ENCODE measurements at places on chromosomes 7 and 10.
A peak's percentile ranks its signal among the peaks of the same experiment; 100 is the strongest.

DNA sequence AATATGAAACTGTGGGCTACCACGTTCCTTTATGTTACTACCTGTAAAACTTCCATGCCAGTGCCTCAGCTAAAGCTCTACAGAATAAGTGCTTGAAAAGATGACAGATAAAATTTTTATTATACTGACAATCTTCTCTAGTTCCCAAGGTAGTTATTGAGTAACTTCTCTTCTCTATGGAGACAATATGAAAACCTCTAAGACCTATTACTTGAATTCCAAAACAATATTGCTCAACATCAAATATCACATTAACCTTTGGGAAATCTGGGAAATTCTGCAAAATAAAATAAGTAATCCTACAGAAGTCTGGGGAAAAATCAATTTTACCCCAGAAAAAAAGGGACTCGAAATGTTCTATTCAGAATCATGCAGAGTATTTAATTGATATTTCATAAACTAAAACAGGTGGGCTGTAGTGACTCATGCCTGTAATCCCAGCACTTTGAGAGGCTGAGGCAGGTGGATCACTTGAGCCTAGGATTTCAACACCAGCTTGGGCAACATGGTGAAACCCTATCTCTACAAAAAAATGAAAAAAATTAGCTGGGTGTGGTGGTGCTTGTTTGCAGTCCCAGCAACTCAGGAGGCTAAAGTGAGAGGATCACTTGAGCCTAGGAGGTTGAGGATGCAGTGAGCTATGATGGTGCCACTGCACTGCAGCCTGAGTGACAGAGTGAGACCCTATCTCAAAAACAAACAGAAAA, 23.8 kb upstream of the ANK3 start:
- no peak for DNase-seq

GRCh38 chr10:384538-385305, 249.5 kb downstream of the ZMYND11 start:
- DNase-seq: no peak

GRCh38 chr7:49639068-49639593, 134.3 kb upstream of the VWC2 start:
- DNase-seq: no peak

DNA sequence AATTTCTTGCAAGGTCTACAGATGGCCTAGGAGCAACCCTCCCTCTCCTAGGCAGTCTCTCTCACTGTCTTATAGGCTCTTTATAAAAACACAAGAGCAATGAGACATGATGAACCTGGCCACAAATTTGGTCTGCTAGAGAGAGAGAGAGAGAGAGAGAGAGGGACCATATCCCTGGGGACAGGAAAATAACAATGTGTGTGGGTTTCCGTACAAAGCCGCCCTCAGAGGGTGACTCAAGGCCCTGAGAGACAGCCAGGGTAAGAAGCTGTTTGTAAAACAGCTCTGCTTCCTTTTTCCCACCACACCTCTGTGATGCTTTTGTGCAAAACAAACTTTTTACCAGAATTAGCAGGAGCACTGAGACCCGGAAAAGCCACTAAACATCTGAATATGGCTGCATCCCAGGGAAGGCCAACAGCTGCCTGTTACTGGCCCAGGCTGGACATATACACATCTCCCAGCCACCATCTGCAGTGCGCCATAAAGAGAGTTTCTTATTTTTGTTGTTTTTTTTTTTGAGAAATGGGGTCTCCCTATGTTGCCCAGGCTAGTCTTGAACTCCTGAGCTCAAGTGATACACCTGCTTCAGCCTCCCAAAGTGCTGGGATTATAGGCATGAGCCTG, 18.4 kb downstream of the GIMAP5 start:
- DNase-seq: peak; percentile 57

DNA sequence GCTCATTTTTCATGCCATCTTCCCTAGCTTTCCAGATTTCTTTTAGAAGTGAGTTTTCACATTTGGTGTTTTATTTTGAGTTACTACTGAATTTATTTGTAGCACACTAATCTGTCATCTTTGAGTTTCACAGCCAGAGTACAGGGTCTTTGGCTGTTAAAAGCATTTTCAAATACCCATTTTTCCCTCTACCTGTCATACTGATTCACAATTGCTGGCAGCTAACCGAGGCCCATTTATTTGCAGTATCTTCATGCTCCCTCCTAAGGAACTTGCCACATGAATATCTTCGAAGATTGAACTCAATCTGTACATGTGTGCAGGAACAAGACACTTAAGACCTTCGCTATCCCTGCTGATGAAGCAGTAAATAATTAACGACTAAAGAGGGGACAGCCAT, 44.8 kb upstream of the DKK1 start:
- no peak for DNase-seq

- DNase-seq: no peak
Observed at GRCh38 chr10:30045961-30046360, 13.4 kb downstream of the JCAD start.

- DNase-seq: peak; percentile 80
Observed at GRCh38 chr7:1086588-1087464, 1.1 kb upstream of the GPER1 start.

DNA sequence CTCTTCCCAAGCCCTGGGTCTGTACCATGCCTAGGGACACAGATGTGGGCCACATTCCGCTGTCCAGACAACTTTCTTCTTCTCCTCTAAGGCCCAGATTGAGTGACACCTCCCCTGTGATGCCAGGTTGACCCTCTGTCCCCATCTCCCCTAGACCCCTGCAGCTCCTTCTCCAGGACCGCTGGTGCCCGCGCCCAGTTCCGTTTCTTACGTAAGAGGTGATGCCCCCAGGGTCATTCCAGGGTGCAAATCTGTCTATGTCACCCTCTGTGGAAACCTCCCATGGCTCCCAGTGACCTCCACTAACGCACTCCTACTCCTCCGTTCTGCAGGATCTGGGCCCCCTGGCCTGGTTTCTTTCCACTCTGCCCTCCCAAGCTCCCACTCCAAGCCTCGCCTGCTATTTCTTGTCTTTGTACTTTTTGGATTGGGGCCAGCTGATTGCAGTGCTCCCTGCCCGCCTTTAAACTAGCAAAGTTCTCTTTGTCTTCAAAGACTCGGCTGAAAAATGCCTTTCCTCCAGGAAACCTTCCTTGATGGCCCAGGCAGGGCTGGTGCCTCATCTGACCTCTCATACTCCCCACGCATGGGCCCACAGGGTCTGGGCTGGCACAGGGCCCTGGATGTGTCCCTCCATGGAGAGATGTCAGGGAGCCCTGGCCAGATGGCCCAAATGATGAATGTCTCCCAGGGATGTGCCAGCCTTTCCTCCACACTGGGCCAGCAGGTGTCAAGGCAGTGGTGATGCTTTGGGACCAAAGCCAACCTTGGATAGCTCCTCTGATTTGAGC, 21.3 kb upstream of the ELN start:
- DNase-seq: no peak

DNA sequence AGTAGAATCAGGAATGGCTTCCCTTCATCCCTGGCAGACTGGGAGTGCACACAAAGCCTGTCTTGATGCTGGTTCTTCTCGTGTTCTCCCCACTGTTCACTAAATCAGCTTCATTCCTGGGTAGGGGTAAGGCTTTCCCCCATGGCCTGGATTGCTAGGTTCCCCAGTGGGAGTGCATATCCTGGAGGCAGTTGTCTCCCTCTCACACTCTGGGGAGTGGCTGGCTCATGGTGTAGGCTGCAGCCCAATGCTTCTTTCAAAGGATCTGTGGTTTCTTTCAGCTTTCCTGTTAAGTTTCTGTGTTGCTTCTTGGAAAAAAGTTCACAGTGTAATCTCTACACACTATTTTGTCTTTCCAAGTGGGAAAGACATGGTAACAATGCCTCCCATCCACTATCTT, 32.6 kb upstream of the ARMC3 start:
- DNase-seq: no peak

DNA sequence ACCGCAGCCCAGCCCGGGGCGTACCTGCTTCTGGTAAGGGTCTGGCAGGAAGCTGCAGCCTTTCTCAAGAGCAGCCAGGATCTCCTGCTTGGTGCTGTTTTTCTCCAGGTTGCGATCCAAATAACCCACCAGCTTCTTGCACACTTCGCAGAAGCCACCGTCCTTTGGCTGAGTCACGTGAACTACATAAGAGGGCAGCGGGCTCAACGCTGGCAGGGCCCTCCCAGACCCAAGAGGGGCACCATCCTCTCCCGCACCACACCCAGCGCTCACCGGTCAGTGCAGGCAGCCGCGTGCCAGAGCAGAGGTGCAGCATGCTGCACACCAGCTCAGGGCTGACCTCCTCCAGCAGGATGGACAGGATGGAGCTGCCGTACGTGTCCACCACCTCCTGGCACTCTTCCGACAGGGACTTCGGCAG, 31.6 kb downstream of the PSAP start:
- DNase-seq: no peak

GRCh38 chr7:120586571-120586970, 271.4 kb downstream of the TSPAN12 start:
- DNase-seq: peak; percentile 45

GRCh38 chr7:135825406-135825805, 76.8 kb upstream of the FAM180A start:
- DNase-seq: peak; percentile 45

DNA sequence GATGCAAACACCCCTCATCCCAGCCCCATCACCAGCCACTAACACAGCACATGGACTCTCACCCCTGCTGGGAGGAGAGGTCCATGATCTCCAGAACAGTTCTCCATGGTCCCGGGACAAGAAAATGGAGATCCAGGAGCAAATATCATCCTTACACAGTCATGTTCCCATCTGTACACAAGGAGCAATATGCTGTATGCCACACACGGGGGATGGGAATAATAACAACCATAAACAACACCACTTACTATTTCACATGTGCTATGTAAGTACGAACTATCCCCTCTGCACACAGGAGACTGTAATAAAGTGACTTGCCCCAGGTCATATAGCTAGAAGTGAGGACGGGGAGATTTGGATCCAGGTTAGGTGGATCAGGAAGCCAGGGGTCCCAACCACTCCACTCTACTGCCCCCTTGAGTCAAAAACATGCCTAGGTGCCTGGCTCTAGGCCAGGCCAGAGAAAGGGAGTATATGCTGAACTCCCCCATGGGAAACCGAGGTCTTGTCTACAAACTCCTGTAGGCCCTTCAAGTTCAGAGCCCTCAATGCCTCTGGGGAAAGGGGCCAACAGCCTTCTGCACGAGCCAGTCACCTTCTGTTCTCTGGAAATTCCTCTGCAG, 34.1 kb downstream of the LRRC20 start:
- peak; percentile 79 for DNase-seq

DNA sequence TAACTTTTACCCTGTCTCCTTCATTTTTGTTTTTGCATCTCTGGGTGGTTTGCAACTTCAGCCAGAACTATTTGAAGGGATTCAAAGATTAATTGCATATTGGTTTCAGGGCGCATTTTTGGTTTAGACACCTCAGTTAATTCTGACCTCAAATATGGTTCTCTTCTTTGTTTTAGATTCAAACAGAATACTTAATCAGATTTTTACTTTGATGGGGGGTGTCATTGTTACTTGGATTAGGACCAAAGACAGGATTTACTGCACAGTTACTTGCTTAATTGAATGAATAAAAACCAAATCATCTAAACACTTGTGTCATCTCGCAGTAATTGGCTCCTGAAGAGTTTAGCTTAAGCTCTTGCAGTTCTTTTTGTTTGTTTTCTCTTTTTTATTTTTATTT, 100.9 kb downstream of the PHTF2 start:
- no peak for DNase-seq

- DNase-seq: no peak
Observed at GRCh38 chr10:7768417-7768816, 19.4 kb downstream of the KIN start.

DNA sequence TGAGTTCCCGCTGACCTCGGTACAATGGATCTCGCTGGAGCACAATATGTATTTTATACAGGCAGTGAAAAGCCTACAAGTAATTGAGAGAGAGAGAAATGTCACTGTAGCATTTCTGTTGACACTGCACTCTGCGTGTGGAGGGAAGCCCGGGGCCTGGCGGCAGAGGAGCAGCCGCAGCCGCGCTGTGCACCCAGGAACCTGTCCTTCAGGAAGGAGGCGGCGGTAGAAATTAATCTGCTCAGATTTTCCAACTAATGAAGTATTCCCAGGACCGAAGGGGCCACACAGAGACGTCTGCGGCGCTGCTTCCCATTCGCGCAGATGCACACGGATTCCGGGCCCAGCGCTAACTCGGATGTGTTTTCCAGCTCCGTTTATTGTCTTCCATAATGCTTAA, 170.1 kb downstream of the EBF3 start:
- DNase-seq: no peak

GRCh38 chr10:48335788-48336187, 29.3 kb downstream of the MAPK8 start:
- DNase-seq: no peak
